Stomach (tissue), 19 donors: ENCODE measurements at places on chromosomes 5 and 9. TPM values are rescaled to one million over a fixed set of nuclear protein-coding genes. Genes with fewer than 3 reads are reported as not detected.

DNA sequence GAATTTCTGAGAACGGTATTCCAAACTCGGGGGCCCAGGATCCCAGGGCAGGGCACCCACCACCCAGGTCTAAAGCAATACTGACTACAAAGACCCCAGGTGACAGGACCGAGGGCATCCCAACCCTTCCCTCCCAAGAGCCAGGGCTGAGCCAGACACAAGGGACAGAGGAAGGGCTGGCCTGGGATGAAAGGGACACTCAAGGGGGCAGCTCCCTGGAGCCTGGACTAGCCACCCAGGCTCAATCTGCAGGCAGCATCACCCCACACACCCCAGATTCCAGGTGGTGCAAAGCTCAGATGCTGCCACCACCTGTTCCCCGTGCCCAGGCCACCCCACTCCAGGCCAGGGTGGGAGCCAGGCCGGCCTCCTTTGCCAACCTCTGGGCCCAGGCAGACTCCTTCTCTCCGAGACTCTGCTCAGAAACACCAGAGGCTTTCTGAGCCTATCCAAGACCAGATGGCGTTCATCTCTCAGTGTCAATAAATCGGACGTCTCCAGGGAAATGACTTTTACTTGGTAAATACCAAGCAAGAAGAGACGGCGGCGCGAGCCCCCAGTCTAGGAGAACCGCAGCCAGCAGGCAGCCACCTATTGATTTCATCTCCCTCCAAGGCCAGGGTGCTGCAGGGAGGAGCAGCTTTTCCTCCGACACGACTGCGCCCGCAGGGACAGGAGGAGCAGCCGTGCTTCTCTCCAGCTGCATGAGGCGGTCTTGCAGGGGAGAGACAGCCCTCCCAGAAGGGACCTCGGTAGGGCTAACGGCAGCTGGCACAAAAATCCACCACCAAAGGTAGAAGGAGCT is 94.1 kb upstream of the ADAMTS2 start:
- no peak for DNase-seq

- no peak for DNase-seq
These were observed 42.1 kb downstream of the CACNA1B start for GRCh38 chr9:137919649-137920141.

DNA sequence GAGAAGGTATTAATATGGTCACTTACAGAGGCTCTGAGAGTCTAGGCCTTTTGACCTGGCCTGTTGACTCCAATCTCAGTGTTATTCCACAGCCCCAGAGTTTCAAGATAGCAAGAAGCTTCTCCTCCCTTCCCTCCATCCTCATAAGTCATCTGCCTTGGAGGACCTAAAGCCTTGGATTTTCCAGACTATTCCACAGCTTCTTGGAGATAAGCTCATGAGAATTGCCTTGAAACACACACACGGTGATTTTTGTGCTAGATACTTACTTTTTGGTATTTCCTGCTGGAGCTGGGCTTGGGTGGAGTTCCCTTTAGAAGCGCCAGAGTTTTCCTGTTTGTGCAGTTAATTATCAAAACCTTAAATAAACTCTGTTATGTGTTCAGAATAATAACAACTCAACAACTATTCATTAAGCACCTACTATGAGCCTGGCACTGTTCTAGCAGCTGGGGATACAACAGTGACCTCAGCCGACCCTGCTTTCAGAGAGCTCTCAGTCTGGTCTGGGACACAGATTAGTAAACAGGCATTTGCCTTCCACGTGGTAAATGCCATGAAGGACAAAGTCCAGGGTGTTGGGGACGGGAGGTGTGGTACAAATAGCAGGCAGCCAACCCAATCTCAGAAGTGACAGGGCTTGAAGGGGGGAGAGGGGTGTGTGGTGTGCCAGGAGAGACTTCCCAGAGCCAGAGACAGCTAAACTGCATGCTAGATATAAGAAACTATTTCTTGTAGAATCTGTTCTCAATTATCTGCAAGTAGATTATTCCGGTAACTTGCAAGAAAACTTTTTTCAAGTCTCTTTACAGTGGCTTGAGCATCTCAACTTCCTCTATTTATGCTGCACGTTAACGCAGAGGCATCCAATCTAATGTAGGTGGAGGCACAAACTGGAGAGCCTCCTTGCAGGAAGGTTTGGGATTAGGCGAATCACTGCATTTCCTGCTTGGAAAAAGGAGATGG is 55.9 kb upstream of the KLF9 start:
- peak; percentile 73 for DNase-seq

DNA sequence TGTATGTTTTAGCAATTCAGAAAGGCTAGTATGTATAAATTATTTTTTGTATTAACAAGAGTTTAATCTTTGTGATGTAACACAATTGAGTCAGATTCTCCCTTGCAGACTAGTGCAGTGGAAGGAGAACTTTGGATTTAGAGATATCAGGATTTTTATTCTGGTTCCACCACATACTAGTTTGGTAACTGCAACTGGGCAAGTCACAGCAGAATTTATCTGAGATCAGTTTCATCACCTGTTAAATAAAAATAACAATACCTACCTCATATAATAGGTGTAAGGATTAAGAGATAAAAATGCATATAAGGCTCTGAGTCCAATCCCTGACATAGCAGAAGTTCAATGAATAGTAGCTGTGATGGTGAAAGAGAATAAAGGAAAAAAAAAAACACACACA is 34.0 kb upstream of the ZNF462 start:
- no peak for DNase-seq

GRCh38 chr9:29211580-29212396 is 1638.5 kb upstream of the C9orf72 start:
- peak; percentile 90 for DNase-seq

DNA sequence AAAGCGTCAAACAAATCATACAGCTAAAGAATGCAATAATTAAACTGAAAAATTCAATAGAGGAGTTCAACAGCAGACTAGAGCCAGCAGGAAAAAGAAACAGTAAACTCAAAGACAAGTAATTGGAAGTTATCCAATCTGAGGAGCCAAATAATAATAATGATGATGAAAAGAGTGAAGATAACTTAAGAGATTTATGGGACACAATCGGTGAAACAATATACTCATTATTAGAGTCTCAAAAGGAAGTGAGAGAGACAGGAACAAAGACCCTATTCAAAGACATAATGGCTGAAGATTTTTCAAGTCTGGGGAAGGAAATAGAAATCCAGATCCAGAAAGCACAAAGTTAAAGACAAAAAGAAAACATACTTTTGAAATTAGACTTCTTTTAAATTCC is 263.9 kb upstream of the NR4A3 start:
- no peak for DNase-seq

GRCh38 chr5:57862471-57862911 is 379.9 kb upstream of the ACTBL2 start:
- peak; percentile 6 for DNase-seq

The OR1Q1 gene
- total RNA-seq, result not detected

DNA sequence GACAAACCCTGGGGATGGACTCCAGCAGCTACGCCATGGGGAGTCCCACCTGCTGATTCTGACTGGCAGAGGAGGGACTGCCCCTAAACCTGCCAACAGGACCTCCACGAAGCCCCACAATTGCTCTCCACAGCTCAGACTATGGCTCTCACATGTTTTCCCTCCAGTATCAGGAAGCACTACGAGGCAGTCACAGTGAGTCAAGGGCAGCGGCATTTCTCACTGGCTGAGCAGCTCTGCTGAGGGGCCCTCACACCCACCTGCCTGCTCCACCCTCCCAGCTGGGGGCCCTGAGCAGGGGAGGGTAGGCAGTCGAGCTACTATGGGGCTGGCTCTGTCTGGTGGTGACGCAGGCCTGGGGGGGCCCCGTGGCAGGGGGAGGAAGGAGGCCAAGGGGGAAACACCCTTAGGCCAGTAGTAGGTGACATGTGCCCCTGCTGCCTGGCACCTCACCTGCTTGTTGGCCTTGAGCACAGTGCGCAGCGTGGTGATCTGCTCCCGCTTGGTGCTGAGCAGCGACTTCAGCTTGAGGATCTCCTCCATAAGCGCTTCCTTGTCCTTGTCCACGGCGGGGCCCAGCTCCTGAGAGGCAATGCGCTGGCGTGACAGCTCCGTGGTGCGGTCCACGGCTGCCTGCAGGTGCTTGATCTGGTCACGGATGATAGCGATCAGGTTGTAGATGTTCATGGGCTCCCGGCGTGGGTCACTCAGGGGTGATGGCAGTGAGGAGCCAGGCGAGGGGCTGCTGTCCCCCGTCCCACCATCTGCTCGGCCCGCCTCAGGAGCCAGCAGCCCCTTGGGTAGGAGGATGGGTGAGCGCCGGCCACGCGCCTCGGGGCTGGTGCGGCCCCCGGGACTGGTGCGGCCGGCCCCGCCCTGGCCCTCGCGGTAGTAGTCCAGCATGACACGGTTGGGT is 46.3 kb downstream of the BICD2 start:
- no peak for DNase-seq

GRCh38 chr5:96335873-96336272 is 97.2 kb downstream of the PCSK1 start:
- DNase-seq, result peak; percentile 30

DNA sequence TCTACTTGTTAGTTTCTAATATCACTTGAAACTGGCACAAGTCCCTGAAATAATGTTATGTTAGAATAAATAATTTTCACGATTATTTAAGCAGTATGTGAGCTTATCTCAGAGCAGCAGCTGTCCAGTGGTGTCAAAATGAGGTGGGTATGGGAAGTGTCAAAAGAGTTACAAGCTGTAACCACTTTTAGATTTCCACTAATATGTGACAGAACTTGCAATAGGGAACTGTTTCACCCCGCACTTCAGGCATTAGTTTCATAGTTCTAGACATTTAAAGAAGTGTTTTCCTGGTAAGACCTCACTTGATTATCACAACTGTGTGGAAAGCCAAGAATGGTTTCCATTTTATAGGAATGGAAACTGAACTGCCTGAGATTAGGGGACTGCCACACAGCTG is 2.9 kb upstream of the ISCA1 start:
- DNase-seq, result no peak

The MYOZ3 gene
- total RNA-seq, result 0.55 TPM

- DNase-seq, result no peak
These were observed 794.9 kb upstream of the ARRDC3 start for GRCh38 chr5:92177926-92178487.

DNA sequence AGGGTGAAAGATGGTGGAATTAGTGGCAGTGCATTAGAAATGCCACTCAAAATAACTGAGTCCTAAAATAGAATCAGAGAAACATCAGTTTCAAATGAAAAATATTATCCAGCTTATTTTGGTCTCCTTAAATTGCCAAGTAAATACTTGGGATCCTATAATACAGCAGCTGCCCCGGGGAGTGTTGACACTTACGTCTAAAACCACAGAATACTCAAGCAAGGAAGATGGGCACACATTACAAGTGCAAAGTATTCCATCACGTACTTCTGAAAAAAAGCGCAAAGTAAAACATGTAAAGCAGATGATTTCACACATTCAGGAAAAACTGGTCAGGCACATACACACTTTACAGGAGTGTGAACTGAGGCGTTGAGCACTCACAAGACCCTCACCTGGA is 2.4 kb upstream of the ARHGEF37 start:
- no peak for DNase-seq

GRCh38 chr9:84111726-84112125 is 131.1 kb downstream of the RMI1 start:
- DNase-seq, result no peak

GRCh38 chr5:135489466-135490244 is 37.5 kb upstream of the TIFAB start:
- no peak for DNase-seq

- DNase-seq, result peak; percentile 100
These were observed at the start of gene RABGAP1 for GRCh38 chr9:122940749-122941581. RABGAP1 (plus strand) TSS chr9:122941020; CDS start chr9:122957060, 16,040 bp downstream.

The NRG2 gene
- total RNA-seq, result 22.2 TPM

GRCh38 chr5:148486456-148486855 is 102.7 kb downstream of the FBXO38 start:
- no peak for DNase-seq

The GKAP1 gene
- total RNA-seq, result 9.0 TPM

The HTR4 gene
- total RNA-seq, result 0.92 TPM

- DNase-seq, result no peak
These were observed 18.0 kb downstream of the SH3PXD2B start for GRCh38 chr5:172436078-172436878.

The ANKRD18B gene
- total RNA-seq, result not detected

The PKD2L2 gene
- not detected for total RNA-seq

DNA sequence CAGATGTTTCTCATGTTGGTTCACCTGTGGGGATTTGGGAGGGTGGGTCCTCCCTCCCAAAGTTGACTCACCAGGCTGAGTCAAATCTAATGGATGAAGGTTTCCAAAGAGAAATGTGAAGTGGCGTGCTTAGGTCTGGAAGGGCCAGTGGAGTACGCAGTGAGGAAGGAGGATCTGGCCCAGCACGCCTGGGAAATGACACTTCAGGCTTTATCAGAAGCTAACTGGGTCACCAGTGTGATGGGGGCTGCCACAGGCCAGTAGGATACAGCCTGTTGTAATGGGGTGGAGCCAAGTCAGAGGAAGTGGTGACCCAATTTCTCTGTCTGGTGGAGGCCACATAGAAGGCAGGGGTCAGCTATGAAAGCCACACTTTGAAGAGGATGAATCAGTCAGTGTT is 18.0 kb downstream of the POLR1E start:
- DNase-seq, result no peak

The IFNE gene
- total RNA-seq, result not detected

The ADAMTS19 gene
- total RNA-seq, result not detected

- no peak for DNase-seq
These were observed 4.3 kb upstream of the LNPEP start for GRCh38 chr5:96931605-96932004.

DNA sequence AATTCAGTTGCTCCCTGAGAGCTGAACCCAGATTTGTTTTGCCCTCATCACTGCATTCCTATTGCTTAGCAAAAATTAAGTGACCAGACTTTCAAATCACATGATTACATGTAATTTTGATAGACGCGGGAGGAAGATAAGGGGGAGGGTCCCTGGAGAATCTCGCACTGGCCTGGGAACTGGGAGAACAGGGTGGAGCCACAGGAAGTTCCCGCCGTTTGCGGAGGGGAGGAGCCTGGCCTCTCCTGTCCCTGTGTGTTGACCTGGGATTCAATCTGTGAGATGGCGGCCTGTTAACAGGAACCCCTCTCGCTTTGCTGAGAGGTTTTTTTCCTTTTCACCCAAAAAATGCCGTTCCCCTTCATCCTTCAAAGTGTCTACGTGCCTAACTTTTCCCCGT is 142.9 kb upstream of the OR13F1 start:
- no peak for DNase-seq

DNA sequence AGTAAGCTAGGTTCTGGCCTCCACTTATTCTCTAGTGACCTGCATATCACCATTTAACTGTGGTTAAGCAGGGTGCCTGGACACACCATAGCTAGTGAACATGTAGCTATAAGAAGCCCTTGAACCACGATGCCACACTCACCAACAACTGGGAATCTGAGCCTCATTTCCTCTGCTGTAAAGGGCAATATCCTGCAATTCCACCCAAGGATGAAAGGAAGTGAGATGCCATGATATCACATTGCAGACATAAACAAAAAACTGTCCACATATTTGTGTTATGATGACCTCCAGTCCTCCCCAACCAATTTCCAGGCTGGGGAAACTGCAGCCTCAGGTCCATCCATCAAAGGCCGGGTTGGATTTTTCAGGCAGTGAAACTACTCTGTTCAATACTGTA is 10.4 kb downstream of the TNIP1 start:
- DNase-seq, result no peak

DNA sequence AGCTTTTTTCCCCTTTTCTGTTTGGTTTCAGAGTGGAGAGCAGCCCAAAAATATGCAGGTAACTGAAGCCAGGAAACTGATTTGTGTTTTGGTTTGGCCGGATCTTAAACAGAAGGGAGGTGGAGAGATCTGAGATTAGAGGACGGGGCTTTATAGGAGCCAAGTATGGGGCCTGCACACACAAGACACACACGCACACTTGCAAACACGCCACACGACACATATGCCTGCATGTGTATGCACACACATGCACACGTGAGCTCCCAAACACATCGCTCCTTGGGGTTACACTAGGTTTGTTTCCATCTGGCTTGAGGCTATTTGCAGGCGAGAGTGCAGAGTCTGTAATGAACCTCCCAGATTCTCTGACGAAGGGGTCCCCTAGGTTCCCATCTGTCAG is 18.3 kb downstream of the BTNL9 start:
- no peak for DNase-seq
